Caki2 (cell line): ENCODE measurements at places on chromosomes 12 and 14.
A peak's percentile ranks its signal among the peaks of the same experiment; 100 is the strongest.

DNA sequence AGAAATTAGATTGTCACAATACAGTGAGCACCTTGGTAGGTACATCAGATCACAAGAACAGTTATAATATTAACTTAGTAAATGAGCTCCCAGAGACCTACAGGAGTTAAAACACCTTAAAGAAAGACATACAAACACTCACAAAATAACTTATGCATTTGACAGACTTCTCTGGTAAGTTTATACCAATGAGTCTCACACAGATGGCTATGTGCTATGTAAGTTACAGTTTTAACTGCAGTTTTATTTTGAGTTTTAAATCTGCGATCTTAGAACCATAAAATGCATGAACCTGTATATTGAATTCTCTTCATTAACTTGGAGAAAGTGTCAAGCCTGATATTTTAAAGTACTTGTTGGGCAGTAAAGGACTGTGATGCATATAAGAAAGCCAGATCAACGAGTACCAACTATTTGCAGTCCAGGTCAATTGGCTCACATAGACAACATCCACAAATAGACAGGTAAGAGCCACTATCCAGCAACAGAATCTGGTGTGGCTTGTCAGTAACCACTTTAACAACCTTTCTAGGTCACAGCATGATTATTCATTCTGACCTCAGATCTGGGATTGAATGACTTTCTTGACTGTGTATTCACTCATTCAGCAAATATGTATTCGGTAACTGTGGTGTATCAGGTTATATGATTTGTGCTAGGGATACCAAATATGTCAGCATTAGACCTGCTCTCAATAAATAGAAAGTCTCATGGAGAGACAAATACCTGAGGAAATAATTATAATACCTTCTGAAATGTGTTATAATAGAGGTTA lies 856.6 kb upstream of the MGAT4C start:
- DNase-seq: no peak

DNA sequence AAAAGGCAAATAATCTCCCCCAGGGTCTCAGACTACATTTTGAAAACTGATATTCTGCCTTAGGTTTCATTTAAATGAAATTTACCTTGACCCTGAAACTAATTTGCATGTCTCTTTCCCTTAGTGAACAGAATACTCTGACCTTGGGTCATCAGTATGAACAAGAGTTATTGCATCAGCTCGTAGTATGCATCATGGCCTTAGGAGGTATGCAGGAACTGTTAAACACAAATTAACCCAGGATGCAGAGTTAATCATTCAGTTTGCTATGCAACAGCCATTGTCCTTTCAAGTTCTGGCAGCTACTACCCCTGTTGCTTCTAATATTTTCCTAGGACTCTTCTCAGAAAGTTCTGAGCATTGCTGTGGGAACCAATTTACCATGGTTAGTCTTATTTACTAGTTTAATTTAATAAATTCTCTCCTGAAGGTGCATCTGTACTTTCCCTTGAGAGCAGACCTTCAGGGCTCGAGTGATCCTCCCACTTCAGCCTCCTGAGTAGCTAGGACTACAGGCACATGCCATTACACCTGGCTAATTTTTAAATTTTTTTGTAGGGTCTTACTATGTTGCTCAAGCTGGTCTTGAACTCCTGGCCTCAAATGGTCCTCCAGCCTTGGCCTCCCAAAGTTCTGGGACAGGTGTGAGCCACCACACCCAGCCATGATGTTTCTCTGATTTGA lies 126.7 kb downstream of the TTC6 start:
- peak; percentile 39 for DNase-seq

GRCh38 chr14:61107869-61108493 lies 126.9 kb downstream of the SLC38A6 start:
- DNase-seq: no peak

GRCh38 chr12:3272958-3273357 lies 195.8 kb downstream of the TSPAN9 start:
- no peak for DNase-seq

- DNase-seq: no peak
Measured at GRCh38 chr14:51019089-51019488, 74.8 kb upstream of the PYGL start.

GRCh38 chr14:79552778-79553177 lies 658.5 kb downstream of the DIO2 start:
- DNase-seq: no peak

- no peak for DNase-seq
Measured at GRCh38 chr14:79587875-79588274, 623.4 kb downstream of the DIO2 start.

DNA sequence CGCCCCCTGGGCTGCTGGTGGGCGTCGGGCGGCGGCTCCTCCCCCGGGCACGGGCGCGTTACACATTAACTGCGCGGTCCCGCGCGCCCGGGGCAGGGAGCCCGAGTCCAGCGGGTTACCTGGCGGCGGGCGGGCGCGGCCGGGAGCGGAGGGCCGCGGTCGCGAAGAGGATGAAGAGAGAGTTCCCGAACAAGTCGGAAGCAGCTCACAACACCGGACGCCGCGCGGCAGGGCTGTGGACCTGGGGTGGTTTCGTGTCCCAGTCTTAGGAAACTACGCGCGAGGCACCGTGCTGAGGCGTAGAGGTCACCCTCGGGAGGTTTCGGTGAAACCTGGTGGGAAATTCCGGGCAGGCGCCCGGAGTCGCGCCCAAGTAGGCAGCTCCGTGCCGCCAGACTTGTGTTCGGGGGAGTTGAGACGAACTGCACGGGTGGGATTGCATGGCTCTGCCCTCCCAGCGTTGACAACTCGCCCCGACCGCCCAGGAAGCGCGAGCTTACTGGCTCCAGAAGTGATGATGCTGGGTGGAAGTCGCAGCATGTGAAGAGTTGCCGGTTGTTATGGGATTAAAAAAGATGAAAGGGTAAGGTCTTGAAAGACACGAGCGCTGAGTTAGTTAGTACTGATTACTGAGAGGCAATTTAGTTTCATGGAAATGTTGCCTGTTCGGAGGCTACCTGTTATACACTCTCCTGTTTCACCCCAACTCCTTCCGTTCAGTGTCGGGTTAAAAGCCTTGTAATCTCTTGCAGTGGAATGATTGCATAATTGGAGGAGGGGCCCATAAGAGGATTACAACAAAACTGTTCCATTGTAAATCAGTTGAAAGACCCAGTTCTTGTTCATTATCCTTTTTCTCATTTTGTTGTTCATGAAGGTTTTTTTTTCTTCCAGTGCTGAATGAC lies 879 bp downstream of the RAB3IP start:
- DNase-seq: peak; percentile 66

DNA sequence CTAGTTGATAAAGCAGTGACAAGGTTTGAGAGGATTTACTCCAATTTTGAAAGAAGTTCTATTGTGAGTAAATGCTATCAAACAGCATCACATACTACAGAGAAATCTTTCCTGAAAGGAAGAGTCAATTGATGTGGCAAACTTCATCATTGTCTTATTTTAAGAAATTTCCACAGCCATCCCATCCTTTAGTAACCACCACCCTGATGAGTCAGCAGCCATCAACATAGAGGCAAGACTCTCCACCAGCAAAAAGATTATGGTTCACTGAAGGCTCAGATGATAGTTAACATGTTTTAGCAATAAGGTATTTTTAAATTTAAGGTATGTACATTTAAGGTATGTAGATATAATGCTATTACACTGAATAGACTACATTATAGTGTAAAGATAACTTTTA lies 122.1 kb upstream of the ARHGAP5 start:
- no peak for DNase-seq

DNA sequence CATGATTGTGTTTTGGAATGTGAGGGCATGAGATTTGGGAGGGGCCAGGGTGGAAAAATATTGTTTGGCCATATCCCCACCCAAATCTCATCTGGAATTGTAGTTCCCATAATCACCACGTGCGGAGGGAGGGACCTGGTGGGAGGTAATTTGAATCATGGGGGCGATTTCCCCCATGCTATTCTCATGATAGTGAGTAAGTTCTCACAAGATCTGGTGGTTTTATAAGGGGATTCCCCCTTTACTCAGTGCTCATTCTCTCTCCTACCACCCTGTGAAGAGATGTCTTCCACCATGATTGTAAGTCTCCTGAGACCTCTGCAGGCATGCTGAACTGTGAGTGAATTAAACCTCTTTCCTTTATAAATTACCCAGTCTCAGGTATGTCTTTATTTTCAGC lies 15.7 kb downstream of the OR10P1 start:
- DNase-seq: no peak

DNA sequence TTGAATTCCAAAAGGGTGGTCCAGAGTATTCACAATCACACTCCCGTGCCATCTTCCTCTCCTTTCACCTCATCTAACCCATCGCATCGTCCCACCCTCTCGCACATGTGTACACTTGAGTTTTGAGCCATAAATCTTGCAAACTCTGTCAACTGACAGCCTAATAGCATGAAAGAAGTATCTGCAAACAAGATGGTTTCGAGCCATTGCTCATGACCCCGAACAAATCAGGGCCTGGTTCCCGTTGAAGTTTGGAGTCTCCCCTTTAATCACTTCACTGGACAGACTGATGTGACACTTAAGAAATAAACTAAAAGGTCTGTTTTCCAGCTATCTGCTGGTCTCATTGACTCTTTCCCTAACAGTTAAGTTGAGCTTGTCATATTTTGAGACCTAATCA lies 223.6 kb upstream of the SOX5 start:
- no peak for DNase-seq
